Stimulated activated CD4-positive, alpha-beta T cell treated with anti-CD3 and anti-CD28 coated beads, TNF-alpha, amount 100 ng/mL, for 1 hour (primary cell): ENCODE measurements at places on chromosomes 6 and 20.

DNA sequence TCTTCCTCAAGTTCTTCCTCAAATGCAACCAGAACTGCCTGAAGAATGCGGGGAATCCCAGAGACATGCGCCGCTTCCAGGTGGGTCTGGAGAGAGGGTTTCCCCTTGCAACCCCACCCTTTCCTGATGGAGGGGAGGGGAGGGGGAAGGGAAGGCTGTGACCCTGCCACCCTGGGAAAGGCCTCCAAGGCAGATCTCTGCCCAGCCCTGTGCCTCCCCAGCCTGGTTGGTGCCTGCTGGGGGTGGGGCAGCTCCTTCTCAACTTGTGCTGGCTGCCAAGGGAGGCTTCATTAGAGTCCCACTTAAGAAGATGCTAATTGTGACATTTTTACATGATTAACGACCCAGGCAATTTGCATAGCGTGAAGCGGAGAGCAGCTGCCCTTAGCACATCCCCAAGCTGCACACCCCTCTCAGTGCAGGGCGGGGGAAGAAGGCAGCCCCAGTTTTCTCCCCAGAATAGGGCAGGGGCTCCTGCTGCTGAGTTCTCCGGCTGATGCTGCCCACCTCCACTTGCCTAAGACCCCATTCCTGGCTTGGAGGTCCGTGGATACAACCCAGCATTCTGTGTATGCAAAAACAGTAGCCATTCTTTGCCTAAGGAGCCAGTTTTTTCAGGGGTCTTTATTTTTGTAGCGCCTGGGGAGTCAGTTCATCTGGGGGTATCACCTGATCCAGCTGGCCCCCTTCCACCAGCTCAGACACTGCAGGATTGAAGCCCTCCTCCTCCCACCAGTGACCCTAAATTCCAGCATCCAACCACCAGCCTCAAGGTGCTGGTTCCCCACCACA lies 51.7 kb downstream of the CPXM1 start:
- no peak for DNase-seq

- DNase-seq = no peak
These were observed 559 bp downstream of the APMAP start for GRCh38 chr20:24991897-24992486.

- no peak for DNase-seq
These were observed 12.1 kb upstream of the HINT3 start for GRCh38 chr6:125944434-125944816.

- peak; percentile 39 for DNase-seq
These were observed 117.2 kb upstream of the BACH2 start for GRCh38 chr6:90413867-90414266.

DNA sequence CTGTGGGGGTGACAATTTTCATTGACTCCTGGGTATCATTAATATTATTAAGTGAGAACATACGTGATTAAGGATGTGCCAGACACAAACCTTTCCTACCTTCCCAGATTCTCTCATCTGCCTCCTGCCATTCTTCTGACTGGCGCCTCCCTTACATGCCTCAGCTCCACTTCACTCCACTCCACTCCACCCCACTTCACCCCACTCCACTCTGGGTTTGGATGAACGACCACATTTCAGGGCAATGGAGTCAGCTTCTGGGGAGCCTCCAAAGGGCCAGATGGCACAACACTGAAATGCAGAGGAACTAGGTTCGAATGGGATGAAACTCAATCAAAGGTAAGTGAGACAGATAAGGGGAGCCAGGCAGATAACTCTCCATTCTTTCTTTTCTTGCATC lies 40.5 kb upstream of the LRRC1 start:
- DNase-seq = no peak

- no peak for DNase-seq
These were observed 58.5 kb upstream of the SLC22A16 start for GRCh38 chr6:110534731-110535492.

- DNase-seq = no peak
These were observed 725.4 kb upstream of the EPHA7 start for GRCh38 chr6:94144807-94145206.

DNA sequence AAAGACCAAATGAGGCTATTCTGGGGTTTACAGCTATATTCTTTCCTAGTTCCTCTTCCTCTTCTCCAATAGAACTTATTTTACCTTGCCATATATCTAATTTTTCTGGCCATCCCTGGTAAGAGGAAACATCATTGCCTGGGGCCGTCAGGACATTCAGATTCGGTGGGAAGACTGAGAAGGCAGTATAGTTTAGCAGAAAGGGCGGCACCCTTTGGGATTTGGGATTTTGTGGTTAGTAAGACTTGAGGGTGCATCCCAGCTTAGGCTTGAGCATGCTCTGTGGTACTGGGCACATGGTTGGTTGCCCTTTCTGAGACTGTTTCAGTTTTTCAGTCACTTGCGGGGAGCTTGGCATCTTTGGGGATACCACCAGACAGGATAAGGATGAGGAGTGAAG lies 21.1 kb downstream of the SCUBE3 start:
- DNase-seq = no peak

DNA sequence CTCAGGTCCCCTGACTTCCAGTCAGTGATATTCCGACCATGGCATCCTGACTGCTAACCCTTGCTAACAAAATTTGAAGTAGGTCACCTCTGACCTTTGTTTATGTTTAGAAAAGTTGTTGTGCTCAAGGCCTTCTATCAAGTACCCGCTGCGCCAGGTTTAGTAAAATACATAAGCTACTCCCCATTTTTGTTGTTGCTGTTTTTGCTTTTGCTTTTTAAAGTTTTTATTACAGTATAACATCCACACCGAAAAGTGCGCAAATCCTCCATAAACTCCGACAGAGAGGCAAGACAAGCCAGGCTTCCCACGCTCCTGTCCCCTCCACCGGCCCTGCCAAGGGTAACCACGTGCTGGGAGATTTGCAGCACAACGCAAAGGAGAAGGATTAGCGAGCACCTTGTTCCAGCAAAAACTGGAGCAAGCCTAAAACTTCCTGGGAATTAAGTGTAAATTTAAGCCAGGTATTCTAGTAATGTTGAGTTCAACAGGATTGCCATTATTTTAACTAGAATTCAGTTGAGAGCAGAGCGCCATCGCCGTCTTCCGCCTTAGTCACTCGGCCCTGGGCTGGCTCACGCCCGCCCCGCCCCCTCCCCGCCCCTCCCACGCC lies 17.8 kb upstream of the HMGN4 start:
- DNase-seq = no peak

- no peak for DNase-seq
These were observed 133.0 kb downstream of the MYLK4 start for GRCh38 chr6:2617729-2618128.

DNA sequence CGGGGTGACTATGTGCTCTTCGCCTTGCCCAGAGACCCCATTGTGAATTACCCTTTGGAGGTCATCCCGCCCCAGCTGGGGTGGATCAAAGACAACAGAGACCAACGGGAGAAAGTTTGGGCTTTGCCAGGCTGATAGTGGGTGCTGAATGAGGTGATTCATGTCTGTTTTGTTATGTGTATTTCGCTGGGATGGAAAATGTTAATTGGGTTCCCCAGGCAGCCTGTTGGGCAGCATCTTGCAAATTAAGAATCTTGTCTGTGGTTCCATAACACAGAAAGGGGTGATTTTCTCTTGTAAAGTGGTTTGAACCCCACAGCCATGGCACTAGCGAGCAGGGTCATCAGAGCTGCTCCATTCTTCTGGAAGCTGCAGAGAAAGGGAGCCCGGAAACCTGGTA lies 63.1 kb upstream of the UNC93A start:
- no peak for DNase-seq

DNA sequence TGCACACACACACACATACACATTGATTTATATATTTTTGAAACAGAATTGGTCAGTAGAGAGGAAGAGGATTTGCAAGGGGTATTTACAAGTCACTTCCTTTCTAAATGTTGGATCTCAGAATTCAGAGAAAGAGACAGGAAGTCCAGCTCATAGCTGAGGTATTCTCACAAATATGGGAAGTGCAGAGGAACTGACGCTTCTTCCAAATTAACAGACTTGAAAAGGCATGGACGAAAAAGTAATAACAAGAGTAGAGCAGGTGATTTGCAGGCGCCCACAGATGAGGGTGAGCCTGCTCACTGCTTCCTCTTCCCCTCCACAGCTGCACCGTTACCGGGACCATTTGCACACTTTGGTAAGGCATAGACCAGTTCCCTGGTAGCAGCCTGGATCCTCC lies 246.4 kb downstream of the PHACTR1 start:
- no peak for DNase-seq

DNA sequence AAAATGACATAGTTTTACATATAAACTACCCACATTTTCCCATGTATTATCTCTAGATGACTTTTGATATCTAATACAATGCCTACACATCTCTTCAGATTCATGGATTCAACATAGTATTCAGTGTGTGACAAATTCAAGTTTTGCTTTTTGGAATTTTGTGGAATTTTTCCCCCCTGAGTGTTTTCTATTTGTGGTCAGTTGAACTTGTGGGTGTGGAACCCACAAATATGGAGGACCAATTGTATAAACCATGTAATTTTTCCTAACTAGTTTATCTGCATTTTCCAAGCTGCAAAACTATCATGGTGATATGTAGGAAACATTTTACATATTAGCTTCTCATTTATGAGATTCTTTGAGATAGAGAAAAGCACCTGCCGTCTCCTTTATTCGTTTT lies 374.3 kb upstream of the SOX4 start:
- DNase-seq = no peak

DNA sequence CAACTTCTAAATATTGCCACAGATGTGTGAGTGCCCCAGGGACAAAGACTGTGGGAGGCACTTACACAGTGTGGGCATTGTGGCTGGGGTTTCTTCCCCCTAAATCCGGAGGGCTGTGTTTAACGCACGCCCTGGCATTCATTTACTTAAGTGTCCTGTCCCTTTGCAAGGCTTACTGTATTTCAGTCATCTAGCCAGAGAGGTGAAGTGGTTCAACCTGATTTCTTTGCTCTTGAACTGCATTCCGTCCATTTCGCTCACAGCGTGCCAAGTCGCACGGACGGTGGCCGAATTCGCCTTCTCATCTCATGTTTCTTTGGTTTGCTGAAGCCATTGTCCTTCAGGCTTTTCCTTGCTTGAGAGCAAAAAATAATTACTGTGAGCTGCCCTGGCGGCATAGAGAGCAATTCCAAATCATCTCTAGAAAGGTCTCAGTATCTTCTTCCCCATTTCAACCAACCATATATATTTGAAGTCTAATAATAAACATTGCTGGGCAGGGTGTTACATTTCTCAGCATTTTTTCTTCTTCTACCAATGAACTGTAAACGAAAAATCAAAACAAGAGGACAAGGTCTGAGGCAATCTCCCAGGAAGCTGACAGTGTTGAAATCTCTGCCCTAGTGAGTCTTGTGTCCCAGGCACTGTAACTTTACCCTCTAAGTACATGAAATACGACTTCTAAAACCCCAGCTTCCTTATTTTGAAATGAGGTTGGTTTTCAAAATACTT lies 16.9 kb downstream of the SYTL3 start:
- DNase-seq = no peak

GRCh38 chr6:85129881-85130280 lies 320.0 kb upstream of the NT5E start:
- DNase-seq = no peak

GRCh38 chr6:122709922-122710512 lies 69.5 kb upstream of the FABP7 start:
- DNase-seq = no peak

GRCh38 chr20:21083825-21084325 lies 22.3 kb downstream of the LINC00237 start:
- no peak for DNase-seq

DNA sequence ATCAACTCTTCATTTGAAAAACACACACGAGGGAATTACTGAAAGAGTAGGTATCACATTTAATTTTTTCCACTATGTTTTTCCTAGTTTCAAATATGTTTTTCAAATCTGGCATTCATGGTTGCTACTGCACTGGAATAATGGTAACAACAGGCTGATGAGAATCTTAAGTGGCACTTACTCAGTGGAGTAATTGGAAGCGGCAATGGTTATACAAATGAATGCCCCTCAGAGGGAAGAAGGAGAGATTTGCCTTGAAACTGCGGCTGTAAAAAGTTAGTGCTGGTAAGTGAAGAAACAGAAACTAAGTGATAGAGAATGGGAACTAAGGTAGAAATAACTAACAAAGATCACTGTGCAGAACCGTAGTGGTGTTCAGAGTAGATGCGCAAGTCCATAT lies 41.0 kb upstream of the PDE7B start:
- DNase-seq = no peak

DNA sequence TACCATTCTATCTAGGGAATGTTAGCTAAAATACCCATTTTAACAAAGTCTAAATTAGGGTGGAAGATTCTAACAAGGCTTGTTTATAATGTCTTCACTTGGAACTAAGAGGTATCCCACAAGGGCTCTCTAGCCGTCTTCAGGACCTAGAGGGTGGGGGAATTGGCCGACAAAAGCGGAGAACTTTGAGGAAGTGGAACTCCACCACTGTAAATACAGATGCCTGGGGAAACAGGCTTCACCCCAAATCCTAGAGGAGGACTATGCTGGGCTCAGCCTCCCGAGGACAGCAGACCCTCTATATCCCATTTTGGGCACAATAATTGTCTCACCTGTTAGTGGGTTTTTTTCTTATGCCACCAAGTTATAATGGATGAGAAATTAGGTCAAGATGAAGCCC lies 58.0 kb upstream of the TFB1M start:
- DNase-seq = no peak

GRCh38 chr20:62232194-62232593 lies 6.1 kb upstream of the OSBPL2 start:
- DNase-seq = no peak

- no peak for DNase-seq
These were observed 26.9 kb downstream of the BICRAL start for GRCh38 chr6:42808492-42809483.

GRCh38 chr6:41092421-41093140 lies 19.8 kb downstream of the NFYA start:
- no peak for DNase-seq

DNA sequence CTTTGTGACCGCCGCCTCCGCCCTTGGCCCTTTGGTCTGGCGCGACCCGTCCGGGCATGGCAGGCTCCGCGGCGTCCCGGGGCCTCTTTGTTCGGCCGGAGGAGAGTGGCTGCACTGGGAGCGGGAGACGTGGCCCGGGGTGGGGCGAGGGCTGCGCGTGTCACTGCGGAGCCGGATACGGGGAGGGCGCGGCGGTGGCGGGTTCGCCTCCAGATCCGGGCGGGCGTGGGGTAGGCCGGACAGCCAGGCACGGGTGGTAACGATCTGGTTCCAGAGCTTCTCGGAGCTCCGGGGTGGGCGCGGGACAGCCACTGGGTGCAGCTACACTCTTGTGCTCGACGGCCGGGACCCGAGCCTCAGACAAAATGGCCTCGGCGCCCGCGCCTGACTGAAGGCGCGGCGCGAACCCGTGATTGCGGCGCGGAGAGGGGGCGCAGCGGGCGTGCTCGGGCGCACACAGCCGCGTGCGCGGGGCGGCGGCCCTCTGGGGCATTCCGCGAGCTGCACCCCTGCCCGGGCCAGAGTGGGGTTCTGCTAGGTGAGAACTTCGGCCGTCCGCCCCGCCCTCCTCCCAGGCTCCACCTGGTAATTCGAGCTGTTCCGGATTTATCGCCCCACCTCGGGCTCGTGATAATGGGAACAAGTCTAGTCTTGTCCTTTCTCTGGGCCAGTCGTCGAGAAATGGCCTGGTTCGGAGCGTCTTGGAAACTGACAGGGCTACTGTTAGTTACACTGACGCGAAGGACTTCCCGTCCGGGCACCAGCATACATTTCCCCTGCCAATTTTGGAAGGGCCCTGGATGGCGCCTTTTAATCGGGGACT lies 1.0 kb downstream of the LOC128125822 start:
- peak; percentile 45 for DNase-seq
